Activated CD4-positive, alpha-beta T cell treated with anti-CD3 and anti-CD28 coated beads, Interleukin-2, Interleukin-6, amounts not matched to agents 100 ng/mL and 50 ng/mL, durations not matched to agents 16 hours and 8 hours (primary cell): ENCODE measurements at places on chromosomes 3 and 15.

- no peak for DNase-seq
Measured at GRCh38 chr15:44536302-44536961, 515 bp upstream of the EIF3J start.

GRCh38 chr3:124759666-124760401 lies 29.6 kb downstream of the UMPS start:
- no peak for DNase-seq

DNA sequence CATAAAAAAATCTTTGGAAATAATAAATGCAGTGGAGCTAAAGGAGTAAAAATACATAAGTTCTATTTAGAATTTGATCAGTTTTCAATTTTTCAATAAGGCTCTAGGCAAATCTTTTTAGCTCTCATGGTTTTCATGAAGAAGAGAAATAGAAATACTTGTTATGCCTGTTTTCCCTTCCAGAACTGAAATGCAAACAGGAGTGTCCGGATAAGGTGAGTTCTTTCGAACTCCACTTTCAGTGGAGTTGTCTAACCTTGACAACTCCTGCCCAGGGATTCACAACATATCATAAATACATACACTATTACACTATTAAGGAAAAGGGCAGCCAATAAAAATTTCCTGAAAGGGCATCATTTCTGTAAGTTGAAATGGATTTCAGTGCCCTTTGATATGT lies 216.4 kb upstream of the SLC2A2 start:
- DNase-seq: no peak

GRCh38 chr3:130473416-130473815 lies 43.6 kb upstream of the COL6A6 start:
- DNase-seq: no peak

GRCh38 chr3:98233468-98233867 lies 30.6 kb upstream of the OR5H6 start:
- DNase-seq: no peak

DNA sequence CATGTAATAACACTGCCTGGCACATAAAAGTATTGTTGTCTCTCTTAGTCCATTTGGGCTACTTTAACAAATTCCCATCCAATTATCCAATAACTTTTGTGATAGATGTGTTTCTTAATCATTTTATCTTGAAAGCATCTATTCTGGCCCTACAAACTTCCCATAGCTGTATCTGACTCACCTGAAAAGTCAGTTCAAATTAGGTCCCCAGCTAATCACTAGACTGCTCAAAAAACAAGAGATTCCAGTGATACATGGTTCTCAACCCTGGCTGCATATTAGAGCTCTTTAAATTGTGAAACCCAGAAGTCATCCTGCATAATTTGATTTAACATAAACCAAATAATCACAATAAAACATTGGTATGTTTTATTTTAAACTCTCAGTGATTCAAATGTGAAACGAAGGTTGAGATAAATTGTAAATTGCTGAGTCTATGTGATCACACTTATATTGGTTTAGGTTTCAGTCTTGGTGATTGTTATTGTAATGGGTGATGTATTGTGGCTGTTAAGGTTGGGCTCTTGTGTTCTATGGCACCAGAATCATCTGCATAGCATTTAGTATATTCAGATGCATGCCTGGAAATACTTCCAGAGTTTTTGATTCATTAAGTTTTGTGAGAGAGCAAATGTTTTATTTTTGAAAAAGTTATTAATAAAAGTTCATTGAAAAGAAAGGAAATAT lies 268.9 kb upstream of the KCNMB2 start:
- DNase-seq: no peak

GRCh38 chr3:105722943-105723556 lies 145.8 kb downstream of the CBLB start:
- peak; percentile 39 for DNase-seq

DNA sequence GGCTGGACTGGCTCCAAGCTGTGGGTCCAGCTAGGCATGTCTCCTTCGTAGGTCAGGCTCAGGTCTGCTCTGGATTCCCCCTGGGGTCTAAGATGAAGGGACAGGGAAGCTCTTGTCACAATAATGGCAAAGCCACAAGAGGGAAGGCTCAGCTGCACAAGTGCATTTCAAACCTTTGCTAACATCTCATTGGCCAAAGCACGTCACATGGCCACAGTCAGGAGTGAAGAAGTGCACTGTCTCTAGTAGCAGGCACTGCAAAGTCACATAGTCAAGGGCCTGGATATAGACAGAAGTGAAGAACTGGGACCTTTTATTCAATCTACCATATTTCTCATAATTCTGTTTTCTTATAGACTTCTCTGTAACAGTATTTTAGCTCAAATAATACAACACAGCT lies 20.1 kb downstream of the DLEC1 start:
- no peak for DNase-seq
